ENCODE measurements at places on chromosomes 16 and 17. TPM values are rescaled to one million over a fixed set of nuclear protein-coding genes. Genes with fewer than 3 reads are reported as not detected.

The SPATA22 gene
- not detected for total RNA-seq

The MT1A gene
- 5.1 TPM for total RNA-seq

The C16orf86 gene
- total RNA-seq = 1.5 TPM

The FLII gene
- 276 TPM for total RNA-seq

The CHST5 gene
- 116 TPM for total RNA-seq

The CLEC18A gene
- 1.0 TPM for total RNA-seq

The VTN gene
- total RNA-seq = not detected

The CRYBA1 gene
- total RNA-seq = not detected

The PRDM7 gene
- not detected for total RNA-seq

The KIF22 gene
- 55.2 TPM for total RNA-seq

The TMEM238L gene
- 95.0 TPM for total RNA-seq

The NLGN2 gene
- 6.6 TPM for total RNA-seq

The HSD17B2 gene
- total RNA-seq = 63.6 TPM

The CCDC144A gene
- total RNA-seq = 1.5 TPM

The CD300E gene
- 0.39 TPM for total RNA-seq

The USH1G gene
- 0.31 TPM for total RNA-seq

The C16orf89 gene
- 2.1 TPM for total RNA-seq

The CCL13 gene
- total RNA-seq = 7.3 TPM

The TBC1D3B gene
- total RNA-seq = 7.4 TPM

The NRN1L gene
- total RNA-seq = 0.67 TPM

The KRTAP4-3 gene
- total RNA-seq = not detected

The EVI2A gene
- 0.98 TPM for total RNA-seq

The TMEM114 gene
- not detected for total RNA-seq

The PCTP gene
- 36.9 TPM for total RNA-seq

The LRRC37B gene
- 14.2 TPM for total RNA-seq

The SOST gene
- not detected for total RNA-seq

The ADGRG1 gene
- total RNA-seq = 81.2 TPM

The FBXO47 gene
- total RNA-seq = not detected

The STH gene
- not detected for total RNA-seq

The SHISA6 gene
- 0.70 TPM for total RNA-seq

The CACNG5 gene
- not detected for total RNA-seq

The FOXN1 gene
- total RNA-seq = 0.64 TPM

The ST6GALNAC1 gene
- 322 TPM for total RNA-seq

The YBX2 gene
- 19.7 TPM for total RNA-seq

The WNT9B gene
- not detected for total RNA-seq

The RHBDF1 gene
- 36.7 TPM for total RNA-seq

The ABCA10 gene
- total RNA-seq = 7.7 TPM

The TBC1D3 gene
- not detected for total RNA-seq
